ENCODE measurements at places on chromosomes 1 and 21.
A peak's percentile ranks its signal among the peaks of the same experiment; 100 is the strongest.

DNA sequence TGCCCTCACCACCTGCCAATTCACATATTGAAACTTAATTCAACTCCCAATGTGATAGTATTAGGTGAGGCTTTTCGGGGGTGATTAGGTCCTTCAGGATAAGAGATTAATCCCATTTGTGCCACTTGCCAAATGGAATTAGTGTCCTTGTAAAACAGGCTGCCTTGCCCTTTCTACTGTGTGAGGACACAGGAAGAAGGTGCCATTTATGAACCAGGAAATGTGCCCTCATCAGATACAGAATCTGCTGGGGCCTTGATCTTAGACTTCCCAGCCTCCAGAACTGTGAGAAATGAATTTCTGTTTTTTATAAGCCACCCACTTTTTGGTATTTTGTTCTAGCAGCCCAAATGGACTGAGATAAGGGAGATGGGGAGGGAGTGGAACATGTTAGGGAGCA, 39.1 kb upstream of the AGL start:
- no peak for DNase-seq

- DNase-seq: no peak
Measured at GRCh38 chr1:109404838-109405237, 7.1 kb upstream of the SORT1 start.

DNA sequence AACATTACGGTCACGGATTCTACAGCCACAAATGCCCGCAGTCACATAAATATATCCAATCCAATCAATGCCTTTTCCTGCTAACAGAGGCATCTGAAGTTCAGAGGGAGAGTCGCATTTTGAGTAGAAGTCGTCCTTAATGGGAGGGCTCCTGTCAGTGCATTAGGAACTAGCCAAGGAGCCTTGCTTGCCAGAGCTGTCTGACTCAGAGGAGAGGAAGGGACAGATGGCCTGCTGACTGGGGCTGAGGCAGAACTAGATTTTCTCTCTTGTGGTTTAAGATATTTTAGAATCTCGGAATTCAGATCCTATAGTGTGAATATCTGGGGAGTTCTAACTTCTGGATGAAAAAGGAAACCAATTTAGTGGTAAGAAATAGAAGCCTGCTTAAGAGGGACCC, 10.6 kb downstream of the XKR8 start:
- no peak for DNase-seq

- peak; percentile 20 for DNase-seq
Measured at GRCh38 chr1:11802616-11802972, 3.2 kb downstream of the MTHFR start.

GRCh38 chr1:230698130-230698529, 15.8 kb downstream of the AGT start:
- DNase-seq: no peak

DNA sequence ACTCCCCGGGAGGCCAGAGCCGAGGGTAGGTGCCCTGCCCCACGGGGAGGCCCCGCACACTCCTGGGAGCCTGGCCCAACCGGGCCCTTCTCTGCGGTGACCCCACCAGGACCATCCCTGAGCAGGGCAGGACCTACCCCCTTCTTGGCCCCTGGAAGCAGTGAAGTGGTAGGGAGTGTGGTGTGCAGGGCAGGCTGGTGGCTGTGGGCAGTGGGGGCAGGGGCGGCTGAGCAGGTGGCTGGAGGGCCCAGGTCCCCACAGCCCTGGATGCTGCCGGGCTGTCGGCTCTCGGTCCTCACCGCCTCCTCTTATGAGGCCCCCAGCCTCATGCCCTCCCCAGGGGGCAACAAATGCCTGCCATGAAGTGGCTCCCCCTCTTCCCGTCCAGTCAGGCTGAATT, 19.5 kb downstream of the PLCH2 start:
- no peak for DNase-seq

GRCh38 chr1:237239248-237239647, 197.3 kb downstream of the RYR2 start:
- DNase-seq: no peak

DNA sequence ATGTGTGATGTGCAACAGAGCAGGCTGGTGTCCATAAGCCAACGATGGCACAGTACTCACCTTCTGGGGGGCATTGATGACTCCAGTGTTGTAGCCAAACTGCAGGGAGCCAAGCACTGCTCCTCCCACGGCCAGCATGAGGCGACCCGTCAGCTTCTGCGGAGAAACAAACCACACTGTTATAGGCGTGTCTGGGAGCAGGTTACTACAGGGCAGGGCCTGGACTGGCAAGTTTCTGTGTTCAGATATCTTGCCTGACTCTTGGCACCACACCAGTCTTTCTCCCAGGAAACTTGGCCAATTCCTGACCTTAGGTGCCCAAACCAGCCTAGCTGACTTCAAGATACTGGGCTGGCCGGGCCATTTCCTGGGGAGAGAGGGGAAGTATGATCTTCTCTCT, 15.5 kb downstream of the SLC2A1 start:
- DNase-seq: no peak

DNA sequence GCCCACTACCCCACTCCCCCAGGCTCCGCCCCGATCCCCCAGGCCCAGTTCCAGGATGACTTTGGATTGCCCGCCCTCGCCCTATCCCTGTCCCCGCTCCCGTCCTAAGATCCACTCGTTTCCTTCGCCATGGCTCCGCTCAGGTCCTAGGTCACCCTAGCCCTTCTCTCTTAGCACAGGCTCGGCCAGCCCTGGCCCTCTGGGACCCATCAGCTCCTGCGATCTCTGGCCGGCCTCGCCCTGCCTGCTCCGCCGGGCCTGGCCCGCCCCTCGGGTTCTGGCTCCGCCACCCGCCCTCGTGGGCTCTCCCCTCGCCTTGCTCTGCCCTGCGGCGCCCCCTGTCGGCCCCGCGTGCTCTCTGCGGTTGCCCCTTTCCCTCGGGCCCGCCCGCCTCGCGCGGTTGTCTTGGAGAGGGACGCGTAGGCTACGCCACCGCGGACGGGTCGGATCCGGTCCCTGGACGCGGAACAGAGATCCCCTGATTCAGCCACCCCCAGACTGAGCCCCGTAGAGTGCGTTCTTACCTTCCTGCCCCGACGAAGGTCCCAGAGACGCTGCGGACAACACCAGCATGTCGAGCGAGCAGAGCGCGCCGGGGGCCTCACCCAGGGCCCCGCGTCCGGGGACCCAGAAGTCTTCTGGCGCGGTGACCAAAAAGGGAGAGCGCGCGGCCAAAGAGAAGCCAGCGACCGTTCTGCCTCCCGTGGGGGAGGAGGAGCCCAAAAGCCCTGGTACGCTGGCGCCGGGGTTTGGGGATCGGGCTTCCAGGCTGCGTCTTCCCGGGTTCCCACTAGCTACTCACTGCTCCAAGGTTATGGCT, at the start of gene LRRC71:
Gene LRRC71, plus strand, starts transcription at position 400 of the 820 bp plus-strand sequence. Its CDS starts 172 bp downstream, at position 572.
- DNase-seq: peak; percentile 19

DNA sequence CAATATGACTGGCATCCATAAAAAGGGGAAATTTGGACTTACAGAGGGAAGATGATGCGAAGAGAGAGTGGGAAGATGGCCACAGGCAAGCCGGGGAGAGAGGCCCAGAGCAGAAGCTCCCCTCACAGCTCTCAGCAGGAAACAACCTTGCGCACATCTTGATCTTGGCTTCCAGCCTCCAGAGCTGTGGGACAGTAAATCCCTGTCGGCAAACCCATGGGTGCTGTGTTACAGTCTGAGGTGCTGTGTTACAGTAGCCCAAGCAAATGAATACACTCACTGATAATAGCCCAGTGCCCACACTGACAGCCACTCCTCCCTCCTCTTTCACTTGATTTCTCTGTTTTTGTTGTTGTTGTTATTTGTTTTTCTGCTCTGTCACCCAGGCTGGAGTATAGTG, 22.4 kb downstream of the CDCA8 start:
- DNase-seq: no peak

GRCh38 chr1:31675161-31675560, 28.7 kb downstream of the COL16A1 start:
- DNase-seq: no peak

DNA sequence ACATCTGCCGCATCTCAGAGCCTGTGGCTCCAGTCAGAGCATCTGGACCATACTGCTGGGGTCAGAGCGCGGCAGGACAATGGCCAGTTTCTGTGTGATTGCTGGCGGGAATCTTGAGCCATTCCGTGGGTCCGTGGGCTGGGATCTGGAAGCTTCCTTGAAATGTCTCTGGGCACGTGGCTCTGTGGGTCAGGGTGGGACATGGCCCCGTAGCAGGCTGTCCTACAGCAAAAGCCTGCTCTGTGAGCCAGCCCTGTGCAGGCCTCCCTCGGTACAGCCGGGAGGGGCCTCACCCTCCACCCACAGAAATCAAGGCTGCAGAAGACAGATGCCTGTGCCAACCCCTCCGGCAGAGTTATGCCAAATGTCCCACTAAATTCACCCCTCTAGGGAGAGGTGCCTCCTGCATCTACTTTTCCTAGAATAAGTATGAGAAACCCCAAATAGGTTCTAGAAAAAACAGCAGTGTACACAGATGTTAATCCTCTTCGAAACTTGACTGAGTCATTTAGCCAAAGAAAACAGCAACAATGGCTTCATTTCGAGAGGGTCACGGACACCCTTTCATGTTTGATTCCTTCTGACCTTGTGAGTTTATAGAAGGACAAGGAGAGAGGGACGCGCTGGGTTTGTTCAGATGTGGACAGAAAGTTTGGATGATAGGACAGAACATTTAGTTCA, 27.8 kb downstream of the COL18A1 start:
- no peak for DNase-seq

- DNase-seq: no peak
Measured at GRCh38 chr21:43864313-43864961, 586 bp upstream of the AGPAT3 start.

GRCh38 chr1:199859491-199859933, 168.0 kb upstream of the NR5A2 start:
- peak; percentile 2 for DNase-seq

DNA sequence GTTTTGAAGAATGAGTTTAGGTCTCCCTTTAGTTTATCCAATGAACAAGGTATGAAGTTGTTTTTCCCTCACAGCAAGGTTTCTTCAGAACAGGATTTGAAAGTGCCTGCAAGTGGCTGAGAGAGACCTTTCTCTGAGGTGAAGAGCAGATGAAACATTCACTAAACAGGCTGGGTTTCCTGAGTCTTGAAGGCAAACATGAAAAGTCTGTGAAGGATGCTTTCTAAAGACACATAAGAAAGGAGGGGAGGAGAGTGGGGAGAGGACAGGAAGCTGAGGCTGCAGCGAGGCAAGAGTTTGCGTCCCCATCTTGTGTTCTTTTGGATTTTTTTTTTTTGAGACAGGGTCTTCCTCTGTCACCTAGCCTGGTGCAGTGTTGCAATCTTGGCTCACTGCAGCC, 95.7 kb upstream of the SIM2 start:
- DNase-seq: no peak

DNA sequence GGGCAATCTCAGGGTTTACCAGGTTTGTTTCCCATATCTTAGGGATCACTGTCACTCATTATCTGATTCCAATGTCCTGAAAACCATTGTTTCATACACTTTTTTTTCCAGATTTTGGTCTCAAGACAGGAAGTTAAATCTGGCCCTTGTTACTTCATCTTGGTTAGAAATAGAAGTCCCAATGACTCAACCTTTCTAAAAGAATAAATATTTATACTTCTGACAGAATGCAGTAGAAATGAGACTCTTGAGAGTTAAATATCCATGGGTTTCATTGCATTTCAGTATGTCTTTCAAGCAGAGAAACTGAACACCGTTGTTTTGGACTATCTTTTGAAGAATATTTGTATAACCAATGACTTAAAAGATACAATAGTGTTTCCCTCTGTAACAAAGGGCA, 19.8 kb upstream of the VCAM1 start:
- DNase-seq: no peak

All from hippocampal formation (tissue), 2 donors.